ENCODE measurements at places on chromosomes 16 and 17.

DNA sequence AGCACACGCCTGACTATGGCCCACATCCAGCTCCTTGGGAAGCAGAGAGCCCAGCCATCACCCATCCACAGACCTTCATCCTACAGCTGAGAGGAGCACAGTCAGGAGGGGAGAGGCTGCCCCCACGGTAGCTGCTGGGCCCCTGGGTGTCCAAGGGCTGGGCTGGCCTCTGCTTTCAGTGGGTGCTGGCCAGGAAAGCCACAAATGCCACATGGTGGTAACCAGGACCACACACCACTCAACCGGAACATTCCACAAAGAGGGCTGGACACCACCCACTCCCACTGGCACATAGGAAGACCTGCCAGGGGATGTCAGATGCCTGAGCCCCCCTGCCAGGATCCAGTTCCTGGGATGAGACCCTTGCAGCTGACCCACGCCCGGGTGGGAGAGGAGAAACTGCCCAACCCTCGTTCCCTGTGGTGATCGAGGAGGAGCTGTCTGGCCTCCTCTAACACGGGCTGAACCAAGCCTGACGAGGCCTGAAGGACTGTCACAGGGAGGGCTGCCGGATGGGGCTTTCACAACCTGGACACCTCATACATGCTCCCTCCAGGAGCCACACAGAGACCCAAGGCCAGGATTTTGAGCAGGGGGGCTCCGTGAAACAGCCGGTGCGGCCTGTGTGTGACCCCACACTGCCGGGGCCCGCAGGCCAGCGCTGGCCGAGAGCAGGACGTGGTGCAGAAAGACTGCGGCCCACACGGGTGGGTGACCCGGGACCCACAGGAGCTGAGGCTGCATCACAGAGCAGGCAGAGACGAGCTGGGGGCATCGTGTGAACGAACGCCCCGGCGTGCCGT is 30.7 kb downstream of the PIEZO1 start:
- no peak for DNase-seq

DNA sequence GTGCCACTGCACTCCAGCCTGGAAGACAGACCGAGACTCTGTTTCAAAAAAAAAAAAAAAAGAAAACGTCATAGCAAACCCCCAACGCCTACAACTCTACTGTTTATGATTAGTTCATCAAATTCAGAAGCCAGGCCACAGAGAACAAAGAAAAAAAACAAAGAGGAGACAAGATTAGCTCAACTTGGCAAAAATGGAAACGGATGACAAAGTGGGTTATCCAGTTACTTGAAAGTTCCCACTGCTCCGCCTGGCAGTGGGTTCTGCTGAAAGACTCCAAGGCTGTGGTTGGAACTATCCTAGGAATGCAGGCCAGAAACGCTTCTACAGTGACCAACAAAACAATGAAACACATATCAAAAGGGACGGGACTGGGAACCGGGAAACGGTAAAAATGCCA is 53.1 kb downstream of the MRM3 start:
- DNase-seq, result no peak

- DNase-seq, result no peak
Measured at GRCh38 chr17:50955160-50955559, 89.0 kb upstream of the TOB1 start.

DNA sequence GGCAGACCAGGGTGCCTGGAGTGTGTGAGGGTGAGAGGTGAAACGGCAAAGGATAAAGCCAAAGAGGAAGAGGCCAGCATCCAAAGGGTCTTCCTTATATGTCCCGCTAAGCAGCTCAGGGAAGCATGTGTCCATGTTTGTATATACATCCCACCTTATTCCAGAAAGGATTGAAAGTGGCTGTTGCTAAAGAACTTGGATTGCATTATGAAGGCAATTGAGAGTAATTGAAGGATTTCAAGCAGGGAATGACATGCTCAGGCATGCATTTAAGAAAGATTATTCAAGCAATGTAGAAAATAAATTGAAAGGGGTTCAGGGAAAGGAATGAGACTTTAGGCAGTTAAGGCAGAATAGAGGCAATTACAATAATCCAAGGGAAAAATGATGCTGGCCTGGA is 237.6 kb upstream of the SOX9 start:
- no peak for DNase-seq

DNA sequence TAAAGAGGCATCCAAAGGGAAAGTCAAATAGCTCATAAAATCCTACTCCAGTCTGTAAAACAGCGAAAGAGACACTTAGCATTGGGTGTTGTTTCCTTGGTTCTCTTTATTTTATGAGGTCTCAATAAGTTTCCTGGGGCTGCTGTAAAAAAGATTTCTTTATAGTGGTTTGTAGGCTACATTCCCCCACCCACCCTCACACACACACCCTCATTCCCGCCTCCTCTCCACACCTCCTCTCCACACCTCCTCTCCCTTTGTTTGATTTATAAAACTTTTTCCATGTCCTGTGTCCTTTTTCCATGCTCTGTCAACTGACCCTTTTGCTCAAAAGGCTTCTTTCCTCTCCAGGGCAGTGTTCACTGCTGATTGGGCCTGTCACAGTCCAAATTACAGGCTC is 178.9 kb upstream of the SOX9 start:
- DNase-seq, result no peak

- no peak for DNase-seq
Measured at GRCh38 chr17:33444731-33445130, 151.6 kb upstream of the ASIC2 start.

GRCh38 chr17:18250259-18250658 is 8.3 kb downstream of the FLII start:
- DNase-seq, result no peak
